ENCODE measurements at places on chromosomes 5 and 9. TPM values are rescaled to one million over a fixed set of nuclear protein-coding genes. Genes with fewer than 3 reads are reported as not detected.

RANBP3L gene
- total RNA-seq, result not detected

ISCA1 gene
- total RNA-seq, result 20.0 TPM

PTPRD gene
- 0.07 TPM for total RNA-seq

SOX30 gene
- not detected for total RNA-seq

IL9 gene
- not detected for total RNA-seq

CD74 gene
- total RNA-seq, result 1,513 TPM

LTC4S gene
- 0.91 TPM for total RNA-seq

SAXO1 gene
- 0.12 TPM for total RNA-seq

RMND5B gene
- total RNA-seq, result 3.7 TPM

RNF20 gene
- 39.0 TPM for total RNA-seq

NKD2 gene
- total RNA-seq, result 4.2 TPM

SHC3 gene
- total RNA-seq, result not detected

LCN1 gene
- total RNA-seq, result not detected

All from activated CD8-positive, alpha-beta memory T cell treated with anti-CD3 and anti-CD28 coated beads, Interleukin-2, amount 10 ng/mL, durations not matched to agents 7 days and 5 days (primary cell).